ENCODE measurements at places on chromosomes 11 and 22.

- no peak for DNase-seq
Observed at GRCh38 chr22:46907241-46908215, 145.1 kb downstream of the TBC1D22A start.

DNA sequence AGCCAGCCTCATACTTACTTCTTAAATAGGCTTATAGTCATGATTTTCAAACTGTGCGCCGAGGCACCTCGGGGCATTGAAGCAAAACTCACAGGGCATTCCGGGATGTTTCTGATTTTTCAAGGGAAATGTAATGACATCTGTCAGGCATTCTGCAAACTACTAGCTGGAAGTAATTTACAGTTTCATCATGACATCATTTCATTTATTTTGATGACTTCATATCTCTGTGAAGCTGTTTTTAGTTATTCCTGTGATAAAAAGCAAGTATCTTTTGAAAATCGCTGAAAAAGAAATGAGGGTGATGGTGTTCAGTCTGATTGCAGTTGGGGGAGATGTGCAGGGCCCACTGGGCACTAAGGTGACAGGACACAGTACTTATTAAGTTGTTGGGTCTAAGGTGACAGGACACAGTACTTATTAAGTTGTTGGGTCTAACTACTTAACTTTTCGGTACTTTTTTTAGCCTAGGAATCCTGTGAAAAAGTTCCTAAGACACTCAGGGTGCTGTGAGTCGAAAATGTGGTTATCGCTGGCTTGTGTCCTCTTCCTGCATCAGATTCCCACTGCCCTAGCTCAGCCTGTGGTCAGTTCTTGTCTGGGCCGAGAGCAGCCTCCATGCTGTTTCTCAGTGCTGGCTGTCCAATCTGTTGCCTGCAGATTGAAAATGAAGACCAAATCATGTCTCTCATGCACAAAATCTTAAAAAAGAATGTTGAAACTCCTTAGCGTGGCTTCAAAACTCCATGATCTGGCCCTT is 42.6 kb downstream of the APLP2 start:
- DNase-seq: no peak

- DNase-seq: peak; percentile 40
Observed at GRCh38 chr11:12901272-12901671, 107.8 kb upstream of the RASSF10 start.

GRCh38 chr11:121928597-121929580 is 187.1 kb downstream of the BLID start:
- DNase-seq: no peak
